ENCODE measurements at places on chromosomes 1 and 21.

DNA sequence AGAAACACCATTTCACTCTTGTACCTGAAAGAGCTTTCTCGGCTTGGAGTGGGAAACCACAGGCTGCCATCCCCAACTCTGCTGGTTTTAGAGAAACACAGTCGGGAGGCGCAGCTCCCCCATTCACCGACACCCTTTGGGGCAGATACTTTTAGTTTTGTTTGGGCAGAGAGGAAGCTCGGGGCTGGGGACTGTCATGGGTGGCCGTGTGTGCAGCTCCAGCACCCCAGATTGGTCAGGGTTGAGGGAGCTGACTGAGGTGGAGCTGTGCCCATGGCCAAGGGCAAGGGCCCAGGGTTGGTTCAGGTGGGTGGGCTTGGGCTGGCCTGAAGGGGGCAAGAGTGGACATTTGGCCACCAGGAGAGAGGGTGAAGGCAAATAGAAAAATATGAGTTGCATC lies 163.1 kb downstream of the DYRK1A start:
- no peak for DNase-seq

GRCh38 chr1:35745124-35745730 lies 24.6 kb downstream of the CLSPN start:
- DNase-seq = no peak

GRCh38 chr1:59455206-59455605 lies 158.3 kb downstream of the FGGY start:
- DNase-seq = no peak

DNA sequence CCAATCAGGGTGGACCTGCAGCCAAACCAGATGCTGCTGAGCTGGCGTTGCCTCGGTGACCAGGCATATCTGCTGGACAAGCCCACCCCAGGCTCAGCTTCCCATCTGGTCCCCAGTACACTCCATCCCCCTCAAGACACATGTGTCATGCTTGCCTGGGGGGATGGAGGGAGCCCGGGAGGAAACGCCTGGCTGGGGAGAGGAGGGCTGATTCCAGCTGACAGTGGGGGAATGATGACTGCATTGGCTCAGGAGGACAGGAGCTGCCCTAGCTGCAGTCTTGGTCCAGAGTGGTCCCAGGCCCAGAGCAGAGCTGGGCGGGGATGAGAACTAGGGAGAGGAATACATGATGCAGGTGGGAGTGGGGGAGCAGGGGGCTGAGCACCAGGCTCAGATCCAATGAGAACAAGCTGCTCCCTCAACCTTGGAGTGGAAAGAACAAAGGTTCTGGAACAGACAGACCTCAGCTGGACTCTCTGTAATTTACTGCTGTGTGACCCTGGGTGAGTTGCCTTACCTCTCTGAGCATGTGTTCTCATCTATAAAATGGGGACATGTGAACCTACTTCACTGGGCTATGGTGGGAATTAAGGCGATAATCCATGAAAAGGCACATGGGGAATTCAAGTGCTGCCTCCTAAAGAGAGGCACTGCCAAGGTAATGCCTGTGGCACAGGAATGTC lies 23.1 kb upstream of the ECE1 start:
- no peak for DNase-seq

- DNase-seq = no peak
These were observed 43.5 kb downstream of the PAFAH2 start for GRCh38 chr1:25954282-25954938.

GRCh38 chr1:203239081-203239480 lies 9.6 kb upstream of the CHIT1 start:
- DNase-seq = no peak

GRCh38 chr1:230794431-230794830 lies 47.2 kb downstream of the CAPN9 start:
- DNase-seq = no peak

- DNase-seq = no peak
These were observed 1.9 kb upstream of the SFT2D2 start for GRCh38 chr1:168223681-168224540.

GRCh38 chr1:93567255-93567918 lies 114.2 kb downstream of the BCAR3 start:
- DNase-seq = no peak

GRCh38 chr1:244297087-244297486 lies 154.6 kb downstream of the ADSS2 start:
- DNase-seq = no peak

GRCh38 chr1:21337928-21338572 lies 47.8 kb upstream of the ECE1 start:
- DNase-seq = no peak

GRCh38 chr1:87017998-87018672 lies 103.7 kb downstream of the HS2ST1 start:
- no peak for DNase-seq

GRCh38 chr1:223482132-223482531 lies 88.9 kb downstream of the CCDC185 start:
- no peak for DNase-seq

- no peak for DNase-seq
These were observed 26.4 kb upstream of the LRRC8D start for GRCh38 chr1:89794406-89794805.

GRCh38 chr1:6317098-6317760 lies 56.3 kb upstream of the GPR153 start:
- no peak for DNase-seq

GRCh38 chr1:161781995-161782394 lies 15.9 kb downstream of the ATF6 start:
- DNase-seq = no peak

DNA sequence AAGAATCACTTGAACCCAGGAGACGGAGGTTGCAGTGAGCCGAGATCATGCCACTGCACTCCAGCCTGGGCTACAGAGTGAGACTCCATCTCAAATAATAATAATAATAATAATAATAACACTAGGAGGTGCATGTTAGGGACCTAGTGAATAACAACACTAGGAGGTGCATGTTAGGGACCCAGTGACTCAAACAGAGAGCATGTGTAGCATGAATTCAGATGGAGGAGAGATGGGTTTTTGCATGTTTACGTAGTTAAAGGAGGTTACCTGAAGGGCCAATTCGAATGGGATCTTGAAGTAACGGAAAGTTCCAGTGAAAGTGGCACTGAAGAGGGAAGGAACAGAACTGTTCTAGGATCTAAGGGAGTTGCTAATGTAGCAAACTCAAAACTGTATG lies 7.1 kb upstream of the KCNK1 start:
- DNase-seq = no peak

All from activated CD8-positive, alpha-beta memory T cell treated with anti-CD3 and anti-CD28 coated beads for 4 hours (primary cell).